Activated CD4-positive, CD25-positive, alpha-beta regulatory T cell (primary cell): ENCODE measurements at places on chromosomes 4 and X.

- DNase-seq: no peak
Measured at GRCh38 chr4:133584714-133585113, 435.6 kb downstream of the PCDH10 start.

- DNase-seq: no peak
Measured at GRCh38 chr4:30946288-30946687, 226.1 kb downstream of the PCDH7 start.

DNA sequence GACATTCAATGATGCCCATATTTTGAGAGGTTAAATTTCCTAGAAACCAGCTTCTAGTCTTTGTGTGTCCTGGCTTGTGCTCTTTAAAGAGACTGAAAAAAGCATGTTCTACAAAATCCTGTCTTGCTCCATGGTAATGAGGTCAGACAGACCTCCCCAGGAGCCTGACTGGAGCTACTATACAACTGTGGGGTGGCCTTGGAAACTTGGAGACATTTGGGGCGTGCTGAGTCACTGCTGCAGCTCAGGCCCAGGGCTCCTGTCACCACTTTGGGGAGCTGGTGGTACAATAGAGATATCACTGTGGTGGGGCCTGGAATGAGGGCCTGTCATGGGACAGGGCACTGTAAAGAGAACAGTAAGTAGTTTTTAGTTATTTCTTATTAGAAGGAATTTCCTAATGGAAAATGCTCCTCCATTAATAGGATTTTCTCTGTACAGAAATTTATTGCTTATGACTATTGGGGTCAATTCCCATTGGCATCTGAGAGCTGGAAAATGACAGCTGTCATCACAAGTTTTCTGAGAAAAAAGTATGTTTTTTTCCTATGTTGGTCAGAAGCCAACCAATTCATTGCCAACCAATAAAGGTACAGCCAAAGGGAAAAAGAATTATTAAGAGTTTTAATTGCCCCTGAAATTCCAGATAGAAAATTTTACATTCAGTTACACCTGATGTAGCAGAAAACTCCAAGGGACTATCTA lies 207.4 kb upstream of the JADE1 start:
- DNase-seq: no peak

- no peak for DNase-seq
Measured at GRCh38 chr4:168908093-168908492, 102.0 kb downstream of the CBR4 start.

- DNase-seq: no peak
Measured at GRCh38 chr4:169438057-169438480, 167.3 kb upstream of the SH3RF1 start.

- DNase-seq: no peak
Measured at GRCh38 chr4:155371432-155372043, 5.2 kb downstream of the MAP9 start.

- no peak for DNase-seq
Measured at GRCh38 chr4:140748171-140748570, 8.0 kb downstream of the TBC1D9 start.

- DNase-seq: no peak
Measured at GRCh38 chr4:184441461-184442313, 32.7 kb downstream of the IRF2 start.

DNA sequence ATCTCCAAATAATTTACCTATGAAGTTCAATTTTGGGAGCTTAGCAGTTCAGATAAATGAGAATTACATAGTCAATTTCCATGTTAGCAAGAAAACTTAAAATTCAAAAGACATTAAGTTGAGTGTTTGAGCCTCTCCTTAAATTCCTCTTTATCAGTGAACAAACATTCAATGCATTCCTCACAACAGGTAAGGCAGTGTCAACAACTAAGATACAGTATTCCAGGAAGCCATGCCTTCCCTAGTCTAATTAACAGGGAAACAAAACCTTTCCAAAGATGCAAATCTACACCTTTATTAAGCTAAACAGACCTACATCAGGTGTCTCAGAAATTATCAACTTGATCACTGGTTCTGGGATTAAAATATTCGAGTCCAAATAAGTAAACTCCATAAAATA lies 3.7 kb downstream of the SH3RF1 start:
- no peak for DNase-seq

GRCh38 chr4:152997288-152997687 lies 61.2 kb downstream of the FHDC1 start:
- no peak for DNase-seq

DNA sequence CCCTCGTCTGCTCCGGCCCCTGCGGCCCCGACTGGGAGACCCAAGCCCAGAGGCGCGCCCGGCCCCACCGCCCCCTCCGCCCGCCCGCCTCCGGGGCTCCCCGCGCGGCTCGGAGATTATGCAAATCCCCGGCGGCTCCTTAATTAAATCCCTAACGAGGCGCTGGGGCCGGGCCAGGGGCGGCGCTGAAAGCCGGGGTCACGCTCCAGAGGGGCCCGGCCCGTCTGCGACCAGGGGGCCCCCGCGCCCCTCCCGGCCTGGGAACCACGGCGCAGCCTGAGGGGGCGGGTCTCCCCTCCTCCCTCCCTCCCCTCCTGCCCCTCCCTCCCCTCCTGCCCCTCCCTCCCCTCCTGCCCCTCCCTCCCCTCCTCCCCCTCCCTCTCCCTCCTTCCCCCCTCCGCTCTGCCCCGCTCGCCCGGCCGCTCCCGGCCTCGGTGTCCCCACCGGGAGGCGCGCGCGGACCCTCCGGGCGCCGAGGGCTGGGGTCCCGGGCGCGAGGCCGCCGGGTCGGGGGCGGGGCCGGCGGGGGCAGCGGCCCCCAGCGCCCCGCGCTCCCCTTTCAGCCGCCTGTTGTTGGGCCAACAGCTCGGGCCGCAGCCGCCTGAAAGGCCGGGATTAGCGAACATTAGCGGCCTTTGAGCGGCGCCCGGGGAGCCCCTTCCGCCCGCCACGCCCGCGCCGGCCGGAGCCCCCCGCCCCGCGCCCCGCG lies 25.9 kb upstream of the FGFR3 start:
- no peak for DNase-seq

DNA sequence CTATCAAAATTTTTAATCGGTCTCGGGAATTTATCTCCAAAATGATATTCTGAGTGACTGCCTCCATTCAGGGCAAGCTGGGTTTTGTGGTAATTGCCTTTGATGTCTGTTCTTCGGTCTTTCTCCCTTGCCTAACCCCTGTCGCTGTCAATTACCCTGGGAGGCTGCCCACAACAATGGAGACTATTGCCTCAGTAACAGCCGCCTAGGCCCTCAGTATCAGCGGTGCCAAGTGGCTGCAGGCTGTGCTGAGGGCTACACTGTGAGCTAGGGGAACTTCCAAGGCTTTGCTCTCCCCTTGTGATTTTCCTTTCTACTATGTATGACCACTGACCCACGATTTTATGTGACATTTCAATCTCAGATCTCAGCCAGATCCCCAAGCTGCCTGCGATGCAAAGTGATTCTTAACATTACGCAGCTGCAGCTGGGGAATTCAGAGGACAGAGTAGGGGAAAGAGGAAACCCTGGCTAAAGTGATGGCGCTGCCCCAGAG lies 36.3 kb upstream of the REST start:
- no peak for DNase-seq

DNA sequence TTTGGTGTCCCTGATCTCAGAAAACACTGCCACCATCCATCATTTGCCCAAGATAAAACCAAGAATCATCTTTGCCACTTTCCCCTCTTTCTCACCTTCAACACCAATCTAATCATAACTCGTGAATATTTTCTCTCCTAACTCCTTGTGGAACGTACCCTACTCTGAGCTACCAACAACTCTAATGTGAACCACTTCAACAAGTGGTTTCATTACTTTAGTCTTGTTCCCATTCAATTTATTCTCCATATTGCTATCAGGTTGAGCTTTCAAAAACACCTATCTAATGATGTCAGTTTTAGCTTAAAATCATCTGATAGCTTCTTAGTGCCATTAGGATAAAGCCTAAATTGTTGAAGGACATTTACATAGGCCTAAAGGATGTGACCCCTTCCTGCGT lies 39.8 kb upstream of the CXorf38 start:
- no peak for DNase-seq

GRCh38 chrX:64427281-64427680 lies 32.0 kb upstream of the MTMR8 start:
- no peak for DNase-seq

DNA sequence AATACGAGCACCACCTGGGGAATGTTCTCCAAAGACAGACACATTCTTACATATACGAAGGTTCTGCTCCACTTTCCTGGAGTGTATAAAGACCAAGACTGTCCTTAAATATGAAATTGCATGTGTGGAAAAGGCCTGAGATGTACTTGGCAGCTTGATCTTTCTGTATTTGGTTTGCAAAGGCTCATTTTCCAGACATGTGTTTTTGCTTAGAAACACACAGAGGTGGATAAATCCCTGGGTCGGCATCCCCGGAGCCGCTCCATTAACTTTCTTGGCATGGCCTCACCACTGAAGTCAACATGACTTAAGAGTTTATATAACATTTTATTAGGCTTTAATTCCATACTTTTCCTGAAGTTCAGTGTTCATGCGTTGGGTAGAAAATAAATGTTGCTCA lies 239.4 kb downstream of the LDB2 start:
- no peak for DNase-seq

GRCh38 chrX:14073556-14073955 lies 43.9 kb upstream of the GEMIN8 start:
- no peak for DNase-seq

DNA sequence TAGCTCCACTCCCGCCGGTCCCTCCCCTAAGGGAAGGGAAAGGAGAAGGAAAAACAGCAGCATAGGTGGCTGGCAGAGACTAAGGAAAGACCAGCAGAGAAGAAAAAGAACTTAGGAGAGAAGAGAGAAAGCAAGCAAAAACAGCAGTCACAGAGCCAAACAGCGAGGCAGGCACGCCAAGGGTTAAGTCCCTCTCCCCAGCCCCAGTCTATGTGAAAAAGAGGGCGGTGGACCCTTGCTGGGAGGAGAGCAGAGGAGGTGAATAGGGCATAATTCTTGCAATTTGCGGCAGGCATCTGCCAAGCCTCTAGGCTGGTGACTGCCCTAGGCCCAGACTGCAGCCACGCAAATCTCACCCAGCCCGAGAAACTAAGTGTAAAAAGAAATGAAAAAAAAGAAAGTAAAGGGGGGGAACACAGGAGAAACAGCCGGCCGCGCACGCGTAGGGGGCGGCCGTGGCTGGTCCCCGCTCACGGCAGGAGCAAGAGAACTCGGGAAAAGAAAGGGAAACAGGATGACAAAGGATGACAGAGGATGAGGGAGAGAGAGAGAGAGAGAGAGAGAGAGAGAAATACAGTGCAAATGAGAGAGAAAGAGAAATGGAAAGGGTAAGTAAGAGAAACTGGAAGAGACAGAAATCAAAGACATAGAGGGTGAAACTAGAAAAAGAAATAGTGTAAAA lies 48.6 kb downstream of the MAGEA9 start:
- no peak for DNase-seq

GRCh38 chr4:143431526-143432257 lies 81.8 kb upstream of the SMARCA5 start:
- DNase-seq: no peak

- DNase-seq: no peak
Measured at GRCh38 chr4:170872794-170873193, 783.0 kb upstream of the AADAT start.

- DNase-seq: no peak
Measured at GRCh38 chr4:152283801-152284470, 252.0 kb downstream of the FBXW7 start.

DNA sequence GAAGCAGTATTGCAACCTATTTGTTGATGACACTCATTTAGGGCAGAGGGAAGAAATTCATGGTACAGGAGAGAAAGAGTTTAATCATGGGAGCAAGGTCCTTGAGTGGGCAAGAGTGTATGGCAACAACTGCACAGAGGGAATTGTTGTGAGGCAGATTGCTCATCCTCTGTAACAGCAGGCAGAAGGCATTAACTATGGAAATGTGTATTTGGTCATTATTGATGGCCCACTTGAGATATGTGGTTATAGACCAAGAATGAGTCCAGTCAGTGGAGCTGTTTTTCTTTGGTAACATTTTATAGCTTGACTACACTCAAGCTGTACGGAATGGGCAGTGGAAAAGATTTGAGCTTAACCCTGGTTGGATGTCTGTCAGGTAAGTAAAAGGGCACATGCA lies 15.9 kb downstream of the PLRG1 start:
- DNase-seq: no peak

DNA sequence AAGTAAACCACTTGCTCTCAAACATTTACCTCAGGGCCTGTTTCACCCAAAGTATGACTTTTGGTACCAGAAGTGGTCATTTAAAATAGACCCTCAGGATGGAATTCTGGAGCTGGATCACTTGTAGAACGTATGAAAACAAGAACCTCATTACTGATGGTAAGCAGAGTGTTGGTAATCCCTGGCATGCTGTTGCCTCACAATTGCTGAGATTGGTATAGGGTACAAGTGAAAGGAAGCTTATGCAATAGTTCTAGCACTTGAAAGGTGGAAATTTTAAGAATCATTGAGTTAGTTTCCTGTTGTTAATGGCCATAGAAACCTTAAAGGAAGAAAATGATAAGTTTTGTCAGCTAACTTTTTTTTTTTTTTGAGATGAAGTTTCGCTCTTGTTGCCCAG lies 22.3 kb upstream of the THOC2 start:
- no peak for DNase-seq

DNA sequence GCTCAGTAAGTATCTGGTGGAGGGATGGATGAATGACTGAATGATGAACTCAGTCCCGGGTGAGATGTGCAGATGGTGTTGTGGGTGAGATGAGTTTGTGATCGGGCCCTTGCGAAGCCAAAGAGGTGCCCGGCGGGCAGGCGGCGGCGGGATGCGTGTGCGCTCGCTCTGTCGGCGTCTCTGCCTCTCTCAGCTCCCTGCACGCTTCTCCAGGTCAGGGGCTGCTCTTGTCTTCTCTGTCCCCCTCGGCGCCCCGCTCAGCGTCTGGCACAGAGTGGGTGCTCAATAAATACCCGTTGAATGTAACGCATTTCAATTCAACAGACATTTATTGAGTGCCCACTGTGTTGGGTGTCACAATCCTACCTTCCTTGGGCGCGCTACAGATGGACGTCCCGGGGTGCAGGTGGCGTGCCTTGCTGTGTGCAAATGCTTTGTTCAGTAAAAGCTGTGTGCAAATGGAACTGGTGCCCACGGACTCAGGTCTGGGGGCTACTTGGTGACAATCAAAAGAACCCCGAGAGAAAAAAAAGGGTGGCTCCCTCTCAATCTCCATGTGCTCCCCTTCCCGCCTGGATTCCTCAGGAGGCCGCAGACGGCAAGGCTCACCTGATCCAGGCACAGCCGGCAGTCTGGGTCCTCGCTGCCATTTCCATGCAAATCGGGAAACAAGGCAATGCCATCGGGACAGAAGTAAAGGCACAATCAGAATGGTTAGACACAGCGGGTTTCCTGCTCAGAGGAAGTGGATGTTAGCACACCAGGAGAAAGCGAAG lies 65.6 kb upstream of the AFAP1 start:
- DNase-seq: no peak

DNA sequence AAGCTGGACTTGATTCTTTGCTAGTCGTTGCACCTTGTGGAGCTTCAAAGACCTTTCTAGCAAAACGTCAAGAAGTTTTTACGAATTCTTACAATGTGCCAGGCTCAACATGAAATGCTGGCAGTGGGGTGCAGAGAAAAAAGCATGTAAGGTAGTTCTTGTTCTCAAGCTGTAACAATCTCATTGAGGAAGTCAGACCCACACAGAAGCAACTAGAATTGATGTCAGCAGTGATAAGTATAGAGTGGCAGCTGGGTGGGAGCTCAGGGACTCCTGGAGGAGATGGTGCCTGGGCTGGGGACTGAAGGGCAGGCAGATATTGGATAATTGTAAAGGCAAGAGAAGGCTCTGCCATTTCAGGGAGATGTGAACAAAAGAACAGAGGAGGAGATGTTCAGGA lies 82.3 kb downstream of the ATG4A start:
- DNase-seq: no peak
